Cerebellum (tissue), 4 donors: ENCODE measurements at places on chromosomes 6 and 20.

- DNase-seq: no peak
These were observed 265.1 kb upstream of the PRDM1 start for GRCh38 chr6:105821027-105821426.

- no peak for DNase-seq
These were observed 259.9 kb downstream of the TAF4 start for GRCh38 chr20:61805781-61806180.

- no peak for DNase-seq
These were observed 5.2 kb downstream of the ZNF76 start for GRCh38 chr6:35264550-35265274.

- peak; percentile 59 for DNase-seq
These were observed 42.3 kb upstream of the NAA20 start for GRCh38 chr20:19974630-19975435.

DNA sequence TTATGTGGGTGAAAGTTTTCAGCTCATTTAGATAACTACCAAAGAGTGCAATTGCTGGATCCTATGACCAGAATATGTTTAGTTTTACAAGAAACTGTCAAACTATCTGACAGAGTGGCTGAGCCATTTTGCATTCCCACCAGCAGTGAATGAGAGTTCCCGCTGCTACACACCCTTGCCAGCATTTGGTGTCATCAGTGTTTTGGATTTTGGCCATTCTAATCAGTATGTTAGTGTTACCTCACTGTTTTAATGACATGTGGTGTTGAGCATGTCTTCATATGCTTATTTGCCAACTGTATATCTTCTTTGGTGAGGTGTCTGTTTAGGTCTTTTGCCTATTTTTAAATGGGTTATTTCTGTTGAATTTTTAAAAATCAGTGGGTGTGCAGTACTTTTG is 120.9 kb downstream of the CFAP61 start:
- peak; percentile 56 for DNase-seq

GRCh38 chr20:23193801-23194384 is 107.8 kb upstream of the CD93 start:
- no peak for DNase-seq

GRCh38 chr6:68572975-68573374 is 62.1 kb upstream of the ADGRB3 start:
- DNase-seq: no peak

- DNase-seq: no peak
These were observed 105.5 kb downstream of the DHX35 start for GRCh38 chr20:39067526-39068216.

DNA sequence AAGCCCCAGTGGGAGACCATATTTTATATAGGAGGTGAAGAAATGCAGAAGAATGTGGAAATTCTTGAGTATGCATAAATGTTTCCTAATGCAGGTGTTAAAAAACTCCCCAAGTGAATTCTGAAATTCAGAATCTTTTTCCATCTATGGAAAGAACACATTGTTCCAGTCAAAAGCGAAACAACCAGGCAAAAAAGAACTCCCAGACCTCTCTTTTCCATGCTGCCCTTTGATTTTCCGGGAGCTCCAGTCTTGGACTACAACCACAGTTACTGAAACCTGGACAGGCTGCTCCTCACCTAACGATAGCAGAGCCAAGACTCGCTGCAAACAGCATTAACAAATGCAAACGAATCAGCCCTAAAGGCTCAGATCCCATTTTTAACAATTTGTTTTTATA is 108.7 kb upstream of the CNKSR3 start:
- DNase-seq: no peak

GRCh38 chr20:43995645-43996044 is 81.0 kb downstream of the TOX2 start:
- DNase-seq: no peak

DNA sequence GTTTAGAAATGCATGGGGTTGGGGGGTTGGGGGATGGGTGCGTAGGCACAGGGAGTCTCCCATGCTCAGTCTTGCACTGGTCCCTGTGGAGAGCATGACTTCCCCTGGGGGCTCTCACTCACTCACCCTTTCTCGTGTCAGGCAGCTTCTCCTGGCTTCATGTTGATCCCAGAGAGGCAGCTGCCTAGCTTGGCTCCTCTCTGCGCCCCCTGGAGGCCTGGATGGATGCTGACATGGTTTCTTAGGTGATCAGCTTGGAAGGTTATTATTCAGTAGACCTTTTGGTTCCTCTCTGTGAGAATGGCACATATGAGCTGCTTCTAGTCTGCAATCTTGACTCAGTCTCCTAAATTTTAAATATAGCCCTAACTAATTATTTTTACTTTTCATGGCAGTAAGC is 109.3 kb upstream of the FAM83B start:
- no peak for DNase-seq

GRCh38 chr6:155261111-155261900 is 2.5 kb upstream of the CLDN20 start:
- no peak for DNase-seq

DNA sequence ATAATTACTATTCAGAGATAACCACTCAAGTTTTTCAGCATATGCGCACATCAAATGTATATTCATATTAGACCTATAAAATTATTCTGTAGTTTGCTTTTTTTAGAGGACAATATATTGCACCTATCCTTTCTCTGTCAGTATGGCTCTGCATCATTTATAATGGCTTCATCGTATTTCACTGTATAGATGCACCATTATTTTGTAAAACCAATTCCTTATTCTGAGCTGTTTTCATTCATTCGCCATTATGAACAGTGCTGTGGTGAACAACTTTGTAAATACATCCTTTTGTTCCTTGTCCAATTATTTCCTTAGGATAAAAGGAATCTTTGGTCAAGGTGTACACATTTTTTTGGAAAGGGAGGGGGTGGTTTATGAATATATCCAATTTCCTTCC is 29.2 kb upstream of the BCAS4 start:
- DNase-seq: no peak

- no peak for DNase-seq
These were observed 80.5 kb upstream of the SGK1 start for GRCh38 chr6:134398453-134398852.

DNA sequence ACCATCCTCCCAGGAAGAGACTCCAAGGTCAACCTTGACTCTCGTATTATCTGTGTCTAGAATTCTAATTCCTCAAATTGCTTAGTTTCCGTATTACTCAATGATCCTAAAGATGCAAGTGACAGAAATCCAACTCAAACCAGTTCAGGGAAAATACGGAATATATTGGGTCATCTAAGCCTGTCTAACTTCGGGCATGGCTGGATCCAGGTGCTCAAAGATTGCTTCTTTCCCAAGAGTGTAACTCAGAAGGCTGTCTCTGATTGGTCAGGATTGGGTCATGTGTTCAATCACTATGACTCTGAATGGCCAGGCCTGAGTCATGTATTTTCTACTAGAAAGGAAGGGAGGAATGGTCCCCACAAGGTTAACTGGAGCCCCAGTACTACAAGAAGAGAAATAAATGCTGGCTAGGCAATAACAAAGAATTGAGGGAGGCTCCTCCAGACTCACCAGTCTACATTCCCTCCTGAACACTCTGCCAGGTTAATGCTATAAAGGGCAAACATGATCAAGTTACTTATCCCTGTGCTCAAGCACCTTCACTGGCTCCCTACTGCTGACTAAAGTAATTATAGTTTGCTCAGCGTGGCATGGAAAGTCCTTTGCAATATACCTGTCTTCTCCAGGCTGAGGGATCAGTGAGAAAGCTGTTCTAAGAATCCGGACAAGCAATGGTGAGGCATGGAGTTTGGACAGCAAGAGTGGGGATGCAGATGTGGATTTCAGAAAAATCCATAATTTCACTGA is 15.4 kb upstream of the PREX1 start:
- no peak for DNase-seq

GRCh38 chr6:168158980-168159349 is 80.0 kb upstream of the FRMD1 start:
- DNase-seq: no peak

DNA sequence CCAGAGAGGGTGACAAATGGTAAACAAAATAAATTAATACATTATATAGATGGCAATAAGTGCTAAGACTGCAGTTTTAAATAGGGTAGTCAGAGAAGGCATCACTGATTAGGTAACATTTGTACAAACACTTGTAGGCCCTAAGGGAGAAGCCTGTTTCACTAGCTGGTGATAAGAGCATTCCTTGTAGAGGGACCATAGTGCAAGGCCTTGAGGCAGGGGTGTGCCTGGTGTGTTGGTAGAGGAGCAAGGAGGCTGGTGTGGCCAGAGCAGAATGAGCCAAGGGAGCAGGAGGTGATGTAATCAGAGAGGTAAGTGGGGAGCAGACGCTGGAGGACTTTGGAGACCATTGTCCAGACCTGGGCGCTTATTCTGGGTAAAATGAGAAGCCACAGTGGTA is 70.7 kb downstream of the ANKRD6 start:
- DNase-seq: no peak

DNA sequence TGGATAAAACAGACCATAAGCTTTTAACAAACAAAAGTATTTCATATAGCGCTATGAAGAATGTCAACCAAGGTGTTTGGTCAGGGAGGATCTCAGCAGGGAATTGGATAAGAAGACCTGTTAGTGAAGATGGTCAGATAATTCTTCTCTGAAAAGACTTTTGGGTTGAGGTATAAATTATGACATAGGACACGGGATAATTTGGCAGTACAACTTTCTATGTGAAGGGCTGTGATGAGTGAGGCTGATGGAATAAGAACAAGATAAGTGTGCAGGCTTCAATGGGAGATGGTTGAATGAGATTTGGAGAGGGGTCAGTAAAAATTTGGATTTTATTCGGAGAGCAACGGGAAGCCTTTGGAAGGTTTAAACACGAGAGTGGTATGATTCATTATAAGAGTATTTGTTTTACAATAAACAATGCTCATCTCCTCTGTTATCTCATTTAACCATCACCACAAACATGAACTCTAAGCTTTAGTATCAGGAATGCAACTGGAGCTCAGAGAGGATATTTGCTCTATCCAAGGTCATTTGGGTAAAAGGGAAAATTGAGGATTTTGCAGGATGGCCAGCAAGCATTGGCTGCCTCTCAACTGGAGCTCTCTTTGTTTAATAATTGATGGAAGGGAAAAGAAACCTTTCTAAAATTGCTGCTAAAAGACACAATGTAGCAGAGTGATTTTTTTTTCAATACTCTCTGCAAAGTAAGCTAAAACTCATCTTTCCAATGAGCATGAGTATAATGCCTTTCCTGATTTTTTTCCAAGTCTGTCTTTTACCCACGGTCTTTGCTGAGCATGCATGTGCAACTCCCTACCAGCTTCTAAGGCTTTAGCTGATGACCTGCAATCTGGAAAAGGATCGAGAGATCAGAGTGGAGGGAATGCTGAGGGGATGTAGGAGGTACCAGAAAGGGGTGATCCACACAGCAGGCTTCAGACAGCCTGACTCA is 534.0 kb downstream of the CBLN4 start:
- DNase-seq: no peak

DNA sequence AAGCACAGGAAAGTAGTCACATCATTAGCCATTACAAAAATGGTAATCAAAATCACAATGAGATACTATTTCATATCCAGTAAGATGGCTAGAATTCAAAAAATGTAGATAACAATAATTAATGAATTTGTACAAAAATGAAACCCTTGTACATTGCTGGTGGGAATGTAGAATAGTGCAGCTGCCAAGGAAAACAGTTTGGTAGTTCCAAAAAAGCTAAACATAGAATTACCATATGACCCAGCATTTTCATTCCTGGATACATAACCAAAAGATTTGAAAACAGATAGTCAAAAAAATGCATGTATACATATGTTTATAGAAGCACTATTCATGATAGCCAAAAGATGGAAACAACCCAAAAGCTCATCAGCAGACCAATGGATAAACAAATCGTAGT is 251.1 kb upstream of the RAB32 start:
- no peak for DNase-seq

DNA sequence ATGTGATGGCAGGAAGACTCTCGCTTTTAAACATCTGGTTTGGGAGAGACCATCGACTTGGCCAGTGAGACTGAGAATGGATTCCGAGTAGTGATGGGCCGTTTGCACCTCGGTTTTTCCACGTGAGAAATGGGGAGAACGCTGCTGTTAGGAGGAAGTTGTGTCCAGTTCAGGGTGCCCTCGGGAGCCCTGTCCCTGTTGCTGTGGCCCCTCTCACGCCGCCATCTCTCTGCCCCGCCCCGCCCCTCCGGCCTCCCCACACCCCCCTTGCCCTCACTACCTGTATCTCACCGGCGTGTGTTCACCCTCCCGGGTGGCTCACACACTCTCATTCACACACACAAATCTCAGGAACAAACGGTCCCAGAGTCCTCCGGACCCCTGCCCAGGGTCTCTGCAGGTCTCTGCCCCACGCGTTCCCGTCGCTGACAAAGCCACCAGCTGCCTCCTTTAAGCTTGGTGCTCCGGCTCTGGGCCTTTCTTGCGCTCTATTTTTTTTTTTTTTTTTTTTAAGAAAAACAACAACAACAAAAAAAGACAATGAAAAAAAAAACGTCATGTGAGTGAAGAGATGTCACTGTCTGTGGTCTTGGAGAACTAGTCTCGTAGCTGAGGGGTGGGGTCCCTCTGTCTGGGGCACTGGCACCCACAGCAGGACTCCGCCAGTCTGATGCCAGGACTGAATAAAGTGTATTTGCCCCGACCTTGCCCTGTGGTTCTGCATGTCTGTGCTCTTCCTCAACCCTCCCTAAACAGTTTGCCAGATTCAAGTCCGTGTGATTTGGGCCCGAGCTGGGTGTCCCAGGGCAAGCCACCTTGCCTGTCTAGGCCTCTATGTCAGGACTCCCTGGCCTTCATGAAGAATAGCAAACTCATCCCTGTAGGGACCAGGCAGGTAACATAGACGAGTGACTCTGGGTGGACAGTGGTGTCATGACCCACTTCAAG is 2.9 kb downstream of the SOX12 start:
- DNase-seq: no peak

GRCh38 chr6:106692112-106692818 is 62.9 kb downstream of the QRSL1 start:
- DNase-seq: no peak

- no peak for DNase-seq
These were observed 26.5 kb downstream of the PTPRK start for GRCh38 chr6:128493877-128494276.

- no peak for DNase-seq
These were observed 468.3 kb downstream of the CDC5L start for GRCh38 chr6:44855562-44856411.

- DNase-seq: no peak
These were observed 467.4 kb downstream of the CDC5L start for GRCh38 chr6:44854712-44855443.

DNA sequence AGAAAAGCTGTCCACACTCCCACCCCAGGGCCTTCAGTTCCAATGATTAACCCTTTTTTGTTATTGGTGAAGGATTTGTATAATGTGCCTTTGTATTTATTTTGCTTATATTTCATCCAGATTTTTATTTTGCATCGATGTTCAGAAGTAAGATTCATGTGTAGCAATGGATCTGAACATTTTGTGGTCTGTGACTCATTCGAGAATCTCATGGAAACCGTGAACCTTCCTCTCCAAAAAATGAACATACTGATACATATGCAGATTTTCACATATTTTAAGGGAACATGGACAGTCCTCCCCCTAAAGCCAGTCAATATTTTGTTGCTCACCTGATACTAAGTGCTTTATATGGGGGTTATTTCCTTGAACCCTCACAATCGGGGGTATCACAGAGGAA is 421.8 kb upstream of the SOX4 start:
- no peak for DNase-seq

GRCh38 chr6:53805016-53805415 is 10.2 kb downstream of the LRRC1 start:
- DNase-seq: peak; percentile 7
